ENCODE measurements at places on chromosomes 12 and 14.

DNA sequence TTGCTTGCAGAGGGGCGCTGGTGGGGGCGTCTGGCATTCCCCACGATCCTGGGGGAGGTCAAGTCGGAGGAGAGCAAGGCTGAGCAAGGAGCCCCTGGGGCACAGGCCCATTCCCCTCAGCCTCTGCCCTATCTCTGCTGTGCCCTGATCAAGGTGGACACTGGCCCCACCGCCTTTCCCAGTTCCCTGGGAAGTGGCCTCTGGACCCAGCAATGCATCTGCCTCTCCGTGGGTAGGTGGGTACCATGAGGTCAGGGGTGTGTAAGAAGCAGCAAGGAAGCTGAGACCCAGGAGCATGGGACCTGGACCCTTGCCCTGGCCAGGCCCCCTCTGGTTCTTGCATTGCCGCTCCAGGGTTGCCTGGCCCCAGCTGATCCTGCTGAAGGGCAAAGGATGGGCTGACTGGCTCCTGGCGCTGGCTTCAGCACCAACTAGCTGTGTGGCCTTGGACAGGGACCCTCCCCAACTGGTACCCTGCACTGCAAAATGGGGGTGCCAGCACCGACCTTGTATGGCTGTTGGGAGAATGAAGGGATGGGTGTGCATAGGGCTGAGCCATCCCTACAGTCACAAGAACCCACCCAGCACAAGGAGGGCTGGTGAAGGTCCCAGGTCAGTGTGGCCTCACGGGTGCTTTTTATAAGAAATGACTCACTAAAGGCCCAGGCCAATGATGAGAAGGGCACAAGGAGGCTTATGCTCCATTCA, 19.6 kb downstream of the SLC25A29 start:
- no peak for DNase-seq

GRCh38 chr14:69667938-69668335, 56.5 kb downstream of the SUSD6 start:
- DNase-seq, result no peak

- no peak for DNase-seq
Measured at GRCh38 chr14:75884198-75884611, 97.6 kb downstream of the TGFB3 start.

DNA sequence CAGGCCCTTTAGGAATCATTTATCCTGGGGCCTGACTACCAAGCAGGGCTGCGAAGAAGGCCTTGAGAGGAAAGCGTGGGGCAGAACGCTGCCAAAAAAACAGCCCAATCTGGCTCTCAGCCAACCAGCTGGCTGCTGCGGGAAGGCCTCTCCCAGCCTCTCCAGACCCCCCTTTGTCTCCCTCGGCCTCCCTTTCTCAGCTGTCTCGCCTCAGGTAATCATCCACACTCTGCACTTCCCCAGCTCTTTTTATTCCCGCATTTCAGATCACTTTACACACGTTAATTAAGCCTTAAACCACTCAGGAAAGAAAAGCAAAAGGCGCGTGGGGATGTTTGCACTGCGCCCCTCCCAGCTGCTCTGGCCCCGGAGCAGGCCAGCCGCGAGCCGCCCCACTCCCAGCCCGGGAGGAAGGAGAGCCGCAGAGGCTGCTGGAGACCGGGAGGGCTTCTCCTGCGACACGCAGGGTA, 208.2 kb upstream of the FOXN3 start:
- no peak for DNase-seq

DNA sequence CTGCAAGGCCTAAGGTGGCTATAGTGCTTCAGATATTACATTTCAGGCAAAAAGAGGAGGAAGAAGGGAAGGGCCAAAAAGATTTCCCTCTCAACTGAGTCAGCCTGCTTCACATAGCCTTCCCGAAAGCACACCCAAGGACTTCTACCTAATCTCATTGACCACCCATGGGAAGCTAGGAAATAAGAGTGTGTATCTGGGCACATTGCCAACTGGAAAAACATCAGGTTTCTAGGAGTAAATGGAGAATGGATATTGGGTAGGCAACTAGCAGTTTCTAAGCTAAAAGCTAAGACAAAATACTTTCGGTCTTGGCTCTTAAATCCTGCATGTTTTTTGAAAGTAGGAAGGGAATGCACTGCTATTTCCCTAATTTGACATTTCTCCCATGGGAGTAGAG, 221.7 kb upstream of the GRIP1 start:
- no peak for DNase-seq

GRCh38 chr14:72550513-72550912, 343.4 kb downstream of the DPF3 start:
- DNase-seq, result no peak

- no peak for DNase-seq
Measured at GRCh38 chr12:109777544-109777943, 55.7 kb downstream of the TRPV4 start.
